ENCODE measurements at places on chromosomes 6 and 20.
A peak's percentile ranks its signal among the peaks of the same experiment; 100 is the strongest.

- DNase-seq, result no peak
These were observed 68.5 kb upstream of the TOP1 start for GRCh38 chr20:40960101-40960500.

GRCh38 chr20:4929686-4930397 is 71.5 kb downstream of the SLC23A2 start:
- no peak for DNase-seq

DNA sequence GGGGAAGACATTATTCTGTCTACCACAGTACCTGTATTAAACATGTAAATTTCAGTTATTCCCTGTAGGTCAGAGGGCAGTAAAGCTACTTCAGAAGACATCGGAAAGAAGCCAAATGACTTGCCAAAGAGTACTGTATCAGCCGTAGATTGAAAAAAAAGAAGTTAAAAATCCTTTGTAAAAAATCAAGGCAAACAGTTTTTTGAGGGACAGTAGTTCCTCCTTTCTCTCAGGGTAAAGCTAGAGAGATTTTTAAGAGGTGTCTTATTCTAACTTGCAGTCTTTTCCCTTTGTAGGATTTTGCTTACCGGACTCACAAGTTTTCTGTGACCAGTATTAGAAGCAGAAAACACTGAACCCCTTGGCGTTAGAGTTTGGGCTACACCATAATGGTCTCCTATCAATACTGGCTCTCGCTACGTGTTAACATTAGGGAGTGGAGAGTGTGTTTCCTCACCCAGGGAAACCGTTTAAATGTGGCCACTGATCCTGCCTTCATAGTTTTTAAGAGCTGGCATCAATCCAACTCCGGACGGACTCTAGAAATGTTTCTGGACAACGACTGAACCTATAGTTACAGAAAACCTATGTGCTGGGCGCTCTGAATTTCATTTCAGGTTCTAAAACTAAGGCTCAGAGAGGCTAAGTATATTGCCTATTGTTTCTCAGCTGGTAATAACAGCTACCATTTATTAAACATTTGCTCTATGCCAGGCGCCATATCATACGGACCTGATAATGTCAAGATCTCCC is 1.3 kb upstream of the ASXL1 start:
- DNase-seq, result no peak

DNA sequence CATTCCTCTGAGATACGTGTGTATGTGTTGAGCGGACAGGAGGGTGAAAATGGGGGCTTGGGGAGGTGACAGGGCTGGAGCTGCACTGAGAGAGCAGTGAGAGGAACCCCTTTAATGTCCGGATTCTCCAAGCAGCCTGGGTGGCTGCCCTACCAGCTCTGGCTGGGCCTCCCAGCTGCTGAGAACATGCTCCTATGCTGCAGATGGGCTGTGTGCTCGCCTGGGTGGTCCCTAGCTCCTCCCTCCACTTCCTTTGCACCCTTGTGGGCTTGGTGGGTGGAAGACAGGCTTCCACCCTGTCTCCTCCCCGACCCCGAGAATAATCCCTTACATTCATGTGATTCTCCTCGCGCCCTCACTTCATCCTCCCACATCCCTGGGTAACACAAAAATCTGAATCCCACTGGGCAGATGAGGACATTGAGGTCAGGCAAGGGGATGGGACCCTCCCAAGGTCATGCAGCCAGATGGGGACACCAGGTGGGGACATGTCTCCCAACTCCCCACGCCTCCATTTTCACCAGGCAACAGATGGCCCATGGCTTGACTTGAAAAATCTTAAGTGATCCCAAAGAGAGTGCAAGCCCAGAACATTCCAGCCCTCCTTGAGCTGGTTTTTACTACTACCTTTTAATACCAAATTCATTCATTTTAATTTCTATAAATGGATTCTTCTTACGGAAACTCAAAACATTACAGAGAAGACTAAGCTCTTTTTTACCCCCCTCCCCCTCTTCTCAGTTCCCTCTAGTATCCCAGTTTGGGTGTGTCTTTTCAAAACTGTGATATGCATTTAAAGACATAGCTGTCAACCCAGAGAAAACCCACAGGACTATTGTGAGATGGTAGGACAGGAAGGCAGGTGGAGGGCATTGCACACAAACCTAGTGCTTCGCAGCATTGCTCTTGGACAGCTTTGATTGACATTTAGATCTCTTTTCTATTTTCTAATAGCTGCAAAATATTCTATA is 5.0 kb upstream of the PDRG1 start:
- DNase-seq, result no peak

- DNase-seq, result no peak
These were observed 184.3 kb downstream of the JARID2 start for GRCh38 chr6:15430186-15430585.

DNA sequence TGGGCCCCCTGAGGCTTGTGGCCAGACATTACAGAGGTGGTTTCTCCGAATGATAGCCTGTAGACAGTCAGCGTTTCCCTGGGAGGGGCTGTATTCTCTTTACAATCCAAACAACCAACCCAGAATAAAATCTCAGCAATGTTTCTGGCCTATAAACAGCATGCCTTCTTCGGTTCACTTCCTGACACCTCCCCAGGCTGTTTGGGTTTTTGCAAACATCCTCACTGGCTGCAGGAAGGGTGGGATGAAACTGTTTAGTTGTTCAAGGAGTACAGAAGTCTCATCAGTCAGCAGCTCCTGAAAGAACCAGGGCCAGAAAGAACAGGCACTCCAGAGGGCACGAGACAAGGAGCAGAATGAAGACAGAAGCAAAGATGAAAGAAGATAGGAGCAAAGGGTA is 350.0 kb downstream of the QKI start:
- no peak for DNase-seq

GRCh38 chr6:157161912-157162311 is 161.4 kb downstream of the TMEM242 start:
- DNase-seq, result no peak

- no peak for DNase-seq
These were observed 437.8 kb downstream of the UTRN start for GRCh38 chr6:144722925-144723324.

GRCh38 chr6:56746767-56747504 is 104.2 kb upstream of the DST start:
- no peak for DNase-seq

DNA sequence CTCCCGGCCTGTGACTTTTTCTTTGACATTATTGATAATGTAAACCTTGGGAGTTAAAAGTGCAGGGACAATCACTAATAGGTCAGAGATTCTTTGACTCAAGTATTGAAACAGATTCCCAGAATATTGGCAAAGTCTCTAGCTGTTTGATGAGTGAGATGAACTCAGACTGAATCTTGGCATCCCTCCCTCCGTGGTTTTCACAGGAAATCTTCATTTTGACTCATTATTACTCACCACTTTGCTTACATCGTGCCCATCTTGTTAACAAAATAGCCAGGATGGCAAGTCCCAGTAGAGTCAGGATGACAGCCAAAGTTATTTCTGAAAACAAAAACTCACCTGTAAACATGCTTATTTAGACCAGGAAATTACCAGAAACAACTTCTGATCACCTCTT is 2.0 kb downstream of the TSBP1 start:
- no peak for DNase-seq

- DNase-seq, result peak; percentile 63
These were observed 86.2 kb upstream of the ARID1B start for GRCh38 chr6:156691018-156691417.

DNA sequence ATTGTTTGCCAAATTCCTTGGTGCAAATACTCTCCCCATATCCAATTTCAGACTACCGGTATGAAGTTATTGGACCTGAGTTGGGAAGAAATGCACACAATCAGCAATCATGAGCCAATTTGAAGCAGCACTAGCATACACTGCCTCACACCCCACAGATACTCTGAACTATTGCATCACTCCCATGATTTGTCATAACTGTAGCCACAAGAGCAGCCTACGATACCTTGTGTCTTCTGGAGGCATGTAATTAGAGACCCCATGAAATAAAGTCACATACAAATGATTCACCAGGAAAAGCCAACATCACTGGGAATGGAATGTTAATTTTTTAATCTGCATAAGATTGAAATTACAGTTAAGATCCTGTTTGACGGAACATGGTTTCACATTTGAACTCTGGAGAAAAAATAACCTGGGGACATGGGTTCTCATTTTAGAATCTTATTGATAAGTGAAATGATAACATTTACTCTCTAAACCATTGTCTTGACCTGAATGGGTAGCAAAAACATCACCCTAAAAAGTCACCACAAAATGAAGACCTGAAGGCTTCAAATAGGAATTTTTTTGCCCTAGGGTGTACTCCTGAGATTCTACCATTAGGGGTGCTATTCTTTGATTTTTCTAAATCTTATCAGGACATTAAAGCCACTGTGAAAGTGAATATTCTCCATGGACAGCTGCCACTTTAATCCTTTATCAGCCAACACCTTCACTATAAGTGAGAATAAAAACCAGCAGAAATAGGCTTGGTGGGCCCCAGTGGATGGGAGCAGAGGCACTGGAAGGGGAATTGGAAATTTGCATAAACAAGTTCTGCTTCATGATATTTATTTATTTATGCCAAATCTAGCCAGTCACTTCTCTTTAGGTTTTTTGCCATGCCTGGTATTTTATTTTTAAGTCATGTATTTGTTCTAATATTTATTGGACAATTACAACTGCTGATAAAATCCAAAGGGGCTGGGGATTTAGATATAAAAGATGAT is 34.5 kb upstream of the HBS1L start:
- peak; percentile 25 for DNase-seq

- DNase-seq, result no peak
These were observed 39.6 kb upstream of the AAR2 start for GRCh38 chr20:36196676-36197075.

DNA sequence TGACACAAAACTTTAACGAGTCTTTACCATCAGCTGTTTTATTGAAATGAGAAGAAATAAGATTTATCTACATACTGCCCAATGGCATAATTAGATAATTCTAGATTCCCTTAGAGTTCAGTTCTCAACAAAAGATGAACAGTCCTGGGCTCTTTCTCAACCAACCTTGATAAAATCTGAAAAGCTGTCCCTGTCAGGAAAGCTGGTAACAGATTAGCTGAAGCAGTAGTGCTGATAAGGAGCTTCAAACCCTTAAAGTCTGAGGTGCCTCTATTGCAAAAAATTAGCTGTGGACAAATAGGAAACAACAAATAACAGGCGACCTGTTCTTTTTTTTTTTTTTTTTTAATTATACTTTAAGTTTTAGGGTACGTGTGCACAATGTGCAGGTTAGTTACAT is 35.9 kb upstream of the FAM135A start:
- no peak for DNase-seq

DNA sequence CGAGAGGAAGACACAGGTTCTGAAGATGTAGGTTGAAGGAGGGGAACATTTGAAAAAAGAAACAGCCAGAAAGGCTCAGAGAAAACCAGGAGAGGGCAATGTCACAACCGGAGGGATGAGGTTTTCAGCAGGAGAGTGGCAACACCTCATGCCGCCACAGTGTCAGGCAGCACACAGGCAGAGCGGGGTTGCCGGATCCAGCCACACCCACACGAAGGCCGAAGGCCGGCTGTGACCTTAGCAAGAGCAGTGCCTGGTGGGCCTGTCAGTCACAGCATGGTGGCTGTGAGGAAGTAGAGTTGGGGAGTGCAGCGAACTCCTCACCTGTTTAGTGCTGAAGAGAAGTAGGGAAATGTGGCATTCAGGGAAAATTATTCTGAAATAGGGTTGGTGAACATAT is 14.0 kb downstream of the HDDC2 start:
- no peak for DNase-seq

- DNase-seq, result peak; percentile 88
These were observed 535 bp upstream of the DNAAF9 start for GRCh38 chr20:3407771-3408637.

GRCh38 chr20:34883087-34883688 is 6.8 kb downstream of the ACSS2 start:
- DNase-seq, result no peak

DNA sequence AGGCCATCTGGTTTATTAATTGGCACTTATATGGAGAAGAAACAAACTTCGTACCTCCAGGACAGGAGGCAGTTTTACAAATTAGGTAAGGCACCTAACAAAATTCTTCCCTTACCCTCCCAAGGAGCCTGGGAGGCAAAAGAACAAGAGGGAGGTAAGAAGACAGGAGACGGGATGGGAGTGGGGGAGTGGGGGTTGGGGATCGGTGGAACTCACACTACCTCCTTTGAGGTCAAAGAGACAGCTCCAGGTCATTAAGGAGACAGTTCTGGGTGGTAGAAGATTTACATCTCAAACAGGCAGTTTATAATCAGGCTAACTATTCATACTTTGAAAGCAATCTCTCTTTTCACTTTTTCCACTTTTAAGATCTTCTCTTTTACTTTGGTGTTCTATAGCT is 112.3 kb upstream of the HDAC2 start:
- no peak for DNase-seq

DNA sequence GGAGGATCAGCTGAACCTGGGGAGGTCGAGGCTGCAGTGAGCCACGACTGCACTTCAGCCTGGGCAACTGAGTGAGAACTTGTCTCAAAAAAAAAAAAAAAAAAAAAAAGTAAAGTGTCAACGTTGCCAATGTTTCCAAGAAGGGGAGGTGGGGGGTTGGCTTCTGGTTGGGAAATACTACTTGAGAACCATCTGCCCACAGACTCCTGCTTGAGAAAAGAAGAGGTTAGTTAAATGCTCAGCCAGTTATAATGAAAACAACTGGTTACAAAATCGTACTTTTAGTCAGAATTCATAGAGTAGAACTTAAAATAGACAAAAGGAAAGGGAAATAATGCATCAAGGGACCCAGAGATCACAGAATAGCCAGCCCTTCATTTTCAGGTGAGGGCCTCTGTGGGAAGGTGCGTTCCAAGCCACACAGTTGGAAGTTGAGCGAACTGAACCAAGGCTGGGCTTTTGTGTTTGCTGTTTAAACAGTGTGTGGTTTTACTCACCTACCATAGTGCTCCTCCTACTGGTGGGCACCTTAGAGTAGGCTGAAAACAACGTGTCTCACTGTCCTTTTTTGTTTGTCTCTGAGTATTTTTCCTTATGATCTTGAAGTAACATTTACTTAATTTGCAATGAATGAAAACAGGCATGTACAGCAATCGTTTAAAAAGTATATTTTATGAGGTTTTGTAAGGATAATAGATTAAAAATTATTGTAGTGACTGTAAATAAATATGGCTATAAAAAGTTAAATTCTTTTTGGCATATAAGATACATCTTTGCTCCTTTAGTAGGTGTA is 200.7 kb downstream of the BCAS1 start:
- DNase-seq, result peak; percentile 82

- no peak for DNase-seq
These were observed 31.9 kb downstream of the HIVEP2 start for GRCh38 chr6:142913036-142913510.

GRCh38 chr20:51789434-51789833 is 12.9 kb downstream of the SALL4 start:
- DNase-seq, result no peak

GRCh38 chr20:23341073-23341472 is 9.5 kb upstream of the NXT1 start:
- no peak for DNase-seq

DNA sequence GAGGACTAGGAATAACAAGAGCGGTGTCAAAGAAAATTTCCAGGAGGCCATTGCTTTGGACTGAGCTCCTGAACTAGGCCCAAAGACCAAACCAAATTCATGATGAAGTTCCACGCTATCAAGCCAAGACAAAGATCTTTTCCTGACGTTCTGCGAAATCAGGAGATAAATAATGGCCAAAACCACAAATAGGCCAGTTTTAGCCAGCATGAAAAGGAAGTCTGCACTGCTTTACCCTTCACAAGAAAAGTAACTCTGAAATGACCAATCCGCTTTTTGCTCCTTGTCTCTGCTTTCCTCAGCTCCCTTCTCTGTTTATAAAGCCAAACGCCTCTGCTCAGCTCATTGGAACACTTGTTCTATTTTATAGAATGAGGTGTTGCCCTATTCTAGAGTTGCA is 6.7 kb downstream of the NCOA5 start:
- DNase-seq, result no peak

- no peak for DNase-seq
These were observed 48.4 kb downstream of the PLAGL2 start for GRCh38 chr20:32158943-32159660.

All from B cell (primary cell).